Stimulated activated CD4-positive, alpha-beta T cell treated with anti-CD3 and anti-CD28 coated beads, Interleukin-12 subunit alpha, Interleukin-12 subunit beta, amount 100 ng/mL, for 4 hours (primary cell): ENCODE measurements at places on chromosomes 13 and 19.
A peak's percentile ranks its signal among the peaks of the same experiment; 100 is the strongest.

DNA sequence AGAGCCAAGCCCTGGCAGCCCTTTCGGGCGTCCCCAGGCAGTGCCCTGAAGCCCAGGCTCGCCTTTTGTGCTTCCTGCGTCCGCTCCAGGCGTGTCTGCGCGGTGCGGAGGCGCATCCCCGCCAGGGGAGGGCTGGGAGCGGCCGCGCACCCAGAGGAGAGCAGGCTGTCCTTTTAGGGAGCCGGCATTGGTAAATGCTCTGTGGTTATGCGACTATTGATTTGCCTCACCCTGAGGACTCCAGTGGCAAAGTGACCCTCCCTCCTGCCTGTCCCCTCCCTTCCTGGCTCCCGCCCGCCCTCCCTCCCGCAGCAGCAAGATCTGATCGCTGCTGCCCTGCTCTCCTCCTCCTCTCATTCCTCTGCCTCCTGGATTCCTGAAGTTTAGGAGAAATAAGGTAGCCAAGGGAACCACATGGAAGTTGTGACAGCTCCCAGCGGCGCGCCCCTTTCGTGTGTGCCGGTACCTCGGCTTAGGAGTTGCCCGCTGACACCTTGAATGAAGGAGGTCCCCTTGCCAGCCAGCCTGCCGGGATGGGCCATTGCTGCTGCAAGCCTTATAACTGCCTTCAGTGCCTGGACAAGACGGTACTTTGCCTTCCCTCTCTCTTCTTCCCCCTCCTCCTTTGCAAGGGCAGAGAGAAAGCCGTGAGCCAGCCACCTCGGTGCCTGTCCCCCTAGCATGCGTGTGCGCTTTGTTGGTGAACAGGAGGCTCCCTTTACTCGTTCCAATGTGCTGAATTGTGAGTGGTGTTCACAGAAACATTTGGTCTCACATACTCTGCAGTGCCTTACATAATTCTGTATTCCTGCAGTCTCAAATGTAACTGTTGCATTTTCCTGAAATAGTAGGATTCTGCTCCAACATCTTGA, 166.9 kb downstream of the SLC7A1 start:
- DNase-seq = no peak

- no peak for DNase-seq
Measured at GRCh38 chr13:45940061-45940460, 88.5 kb upstream of the SIAH3 start.

GRCh38 chr13:36629057-36629385, 44.8 kb upstream of the SERTM1 start:
- no peak for DNase-seq

DNA sequence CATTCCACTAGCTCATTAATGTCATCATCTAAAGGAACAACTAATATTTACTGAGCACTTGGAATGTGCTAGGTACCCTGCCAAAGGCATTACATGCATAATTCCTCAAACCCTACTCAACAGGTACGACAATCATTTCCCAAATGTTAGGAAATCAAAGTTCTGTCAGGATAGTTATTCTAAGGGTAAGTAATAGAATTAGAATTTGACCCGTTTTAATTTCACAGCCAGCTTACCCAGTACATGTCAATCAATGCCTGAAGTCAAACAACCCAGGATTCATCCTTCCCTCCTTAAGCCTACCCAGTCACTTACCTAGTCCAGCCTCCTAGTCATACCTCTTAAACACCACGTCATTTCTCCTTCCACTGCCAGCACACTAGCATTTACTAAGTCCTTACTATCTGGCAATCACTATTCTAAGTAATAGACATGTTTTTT, 2.4 kb downstream of the LNX2 start:
- no peak for DNase-seq

GRCh38 chr13:30848332-30849027, 57.6 kb upstream of the MEDAG start:
- no peak for DNase-seq

- no peak for DNase-seq
Measured at GRCh38 chr19:13337181-13337580, 169.1 kb downstream of the CACNA1A start.

DNA sequence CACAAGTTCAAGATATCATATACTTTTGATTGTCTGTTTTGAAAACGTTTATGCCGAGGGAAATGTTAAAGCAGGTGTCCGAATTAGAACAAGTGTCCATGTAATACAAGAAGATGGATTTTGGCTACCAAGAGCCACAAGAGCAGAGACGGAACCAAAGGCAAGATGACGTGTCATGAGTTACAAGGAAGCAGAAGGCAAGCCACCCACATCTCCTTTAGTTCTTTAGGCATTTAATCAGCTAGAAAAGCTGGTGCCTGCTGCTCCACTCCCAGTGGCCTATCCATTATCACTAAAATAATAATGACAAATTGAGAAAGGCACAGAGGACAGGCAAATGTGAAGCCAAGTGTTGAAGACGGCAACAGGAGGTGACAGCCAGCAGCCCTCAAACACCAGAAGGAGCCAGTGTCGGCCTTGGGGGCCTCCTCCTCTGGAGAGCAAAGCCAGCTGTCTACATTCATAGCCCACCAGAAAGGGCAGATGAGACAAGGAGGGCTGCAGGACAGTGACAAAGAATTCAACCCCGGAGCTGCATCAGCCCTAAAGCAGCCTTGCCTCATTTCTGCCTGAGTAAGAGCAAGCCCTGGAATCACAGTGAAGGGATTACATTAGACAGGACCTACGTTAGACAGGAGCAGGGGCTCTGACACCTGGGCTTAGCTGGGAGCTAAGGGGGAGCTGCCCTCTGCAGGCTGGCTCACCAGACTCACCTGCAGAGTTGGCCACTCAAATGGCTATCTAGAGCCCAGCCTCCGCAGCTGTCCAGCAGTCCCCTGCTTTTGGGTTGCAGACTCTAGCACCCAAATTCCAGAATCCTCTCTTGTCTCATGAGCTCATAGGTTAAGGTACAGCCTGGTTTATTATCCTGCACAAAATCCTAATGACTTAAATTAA, 569.9 kb downstream of the UQCRFS1 start:
- no peak for DNase-seq

GRCh38 chr13:37144661-37145060, 39.2 kb upstream of the CSNK1A1L start:
- DNase-seq = no peak

GRCh38 chr19:46296722-46297461, at the start of gene HIF3A:
HIF3A (plus strand) TSS chr19:46297042; CDS start chr19:46297077, 35 bp downstream.
- no peak for DNase-seq

DNA sequence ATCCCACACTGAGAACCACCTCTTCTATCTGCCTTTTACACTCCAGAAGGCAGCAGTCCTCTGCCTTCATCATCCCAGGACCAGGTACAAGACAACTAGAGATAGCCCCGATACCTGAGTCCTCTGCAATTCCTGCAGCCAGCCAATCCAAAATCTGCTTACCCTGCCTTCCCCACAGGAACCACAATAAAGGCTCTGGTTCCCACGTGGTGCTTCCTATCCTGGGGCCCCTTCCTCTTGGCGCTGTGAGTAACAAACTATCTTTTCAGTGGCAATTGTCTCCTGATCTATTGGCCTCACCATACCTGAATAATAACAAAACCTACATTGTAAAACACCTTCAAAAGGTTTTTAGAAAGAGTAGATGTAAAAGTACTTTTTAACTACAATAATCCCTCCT, 63.1 kb downstream of the ZDHHC20 start:
- DNase-seq = no peak

DNA sequence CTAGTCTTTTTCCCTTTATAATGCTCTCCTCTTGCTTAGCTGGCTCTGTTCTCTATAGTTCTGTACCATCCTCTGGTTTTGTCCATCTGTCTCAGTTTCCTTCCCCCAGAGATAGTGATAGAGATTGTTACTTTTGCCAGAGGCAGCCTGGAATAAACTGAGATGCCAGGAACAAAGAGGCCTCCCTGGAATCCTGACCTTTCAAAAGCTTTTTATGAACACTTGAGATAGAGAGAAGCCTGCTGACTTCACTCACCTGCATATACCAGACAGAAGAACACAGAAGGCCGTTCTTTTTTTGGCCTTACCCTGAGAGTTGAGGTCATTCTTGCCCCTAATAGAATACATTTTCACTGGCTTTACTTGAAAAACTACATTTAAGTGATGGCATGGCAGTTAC, 150.2 kb downstream of the LHFPL6 start:
- no peak for DNase-seq

DNA sequence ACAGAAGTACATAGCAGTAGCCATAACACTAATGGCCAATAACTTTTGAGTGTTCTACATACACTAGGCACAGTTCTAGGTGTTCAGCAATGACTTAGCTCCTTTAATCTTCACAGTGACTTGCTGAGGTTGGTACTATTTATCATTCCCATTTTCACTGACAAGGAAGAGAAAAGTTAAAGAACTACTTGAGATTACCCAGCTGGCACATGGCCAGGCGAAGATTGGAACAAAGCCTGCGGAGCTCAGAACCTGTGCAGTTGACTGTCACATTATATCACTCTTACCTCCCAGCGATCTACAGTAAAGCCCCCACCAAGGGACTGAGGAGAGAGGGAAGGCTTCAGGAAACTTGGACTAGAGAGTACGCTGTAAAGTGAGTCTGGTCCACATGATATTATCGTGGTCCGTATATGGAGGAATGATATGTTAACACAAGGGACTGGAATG, 42.4 kb upstream of the WDFY2 start:
- DNase-seq = no peak

- no peak for DNase-seq
Measured at GRCh38 chr13:41942462-41943094, 18.3 kb downstream of the VWA8 start.

DNA sequence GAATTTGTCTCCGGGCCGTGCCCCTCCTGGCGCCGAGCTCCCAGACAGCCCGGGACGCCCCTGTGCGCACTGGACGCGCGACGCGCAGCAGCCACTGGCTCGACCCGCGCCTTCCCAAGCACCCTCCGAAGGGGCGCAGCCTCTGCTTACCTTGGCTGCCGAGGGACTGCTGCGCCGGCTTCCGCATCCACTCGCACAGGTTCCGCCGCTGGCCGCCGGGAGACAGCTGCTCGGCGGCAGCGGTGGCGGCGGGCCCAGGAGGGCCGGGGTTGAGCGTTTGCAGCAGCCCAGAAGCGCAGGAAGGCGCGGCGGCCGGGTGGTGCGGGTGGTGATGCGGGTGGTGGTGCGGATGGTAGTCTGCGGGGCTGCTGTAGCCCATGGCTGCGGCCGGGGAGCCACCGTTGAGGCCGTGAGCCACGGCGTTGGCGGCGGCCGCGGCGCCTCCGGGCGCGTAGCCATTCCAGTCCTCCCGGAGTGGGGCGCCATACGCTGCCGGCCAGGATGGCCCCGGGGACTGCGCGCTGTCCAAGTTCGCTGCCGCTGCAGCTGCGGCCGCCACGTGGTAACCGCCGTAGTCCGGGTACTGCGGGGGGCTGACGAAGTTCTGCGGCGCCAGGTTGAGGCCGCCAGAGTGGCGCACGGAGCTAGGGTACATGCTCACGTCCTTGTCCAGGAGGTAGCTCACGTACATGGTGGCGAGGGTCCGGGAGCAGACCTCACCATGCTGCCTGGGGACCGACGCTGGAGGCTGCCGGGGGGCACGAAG, 616 bp downstream of the CDX2 start:
- no peak for DNase-seq

DNA sequence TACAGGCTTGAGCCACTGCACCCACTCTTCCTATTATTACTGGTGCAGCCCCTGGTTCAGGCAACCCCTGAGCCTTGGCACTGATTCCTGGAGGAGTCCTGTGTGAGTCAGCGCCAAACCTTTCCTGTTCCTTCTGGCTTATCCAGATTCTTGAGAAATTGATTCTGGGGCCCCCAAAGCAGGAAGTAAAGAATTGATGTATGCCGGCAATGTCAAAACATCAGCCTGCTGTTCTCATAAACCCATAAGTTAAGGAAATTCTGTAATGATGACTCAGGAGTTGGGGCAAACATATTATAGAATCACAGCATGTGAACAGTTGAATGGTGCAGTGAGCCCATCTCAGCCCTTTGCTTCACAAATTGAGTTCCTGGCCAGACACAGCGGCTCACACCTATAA, 1.4 kb upstream of the OR7G3 start:
- no peak for DNase-seq

DNA sequence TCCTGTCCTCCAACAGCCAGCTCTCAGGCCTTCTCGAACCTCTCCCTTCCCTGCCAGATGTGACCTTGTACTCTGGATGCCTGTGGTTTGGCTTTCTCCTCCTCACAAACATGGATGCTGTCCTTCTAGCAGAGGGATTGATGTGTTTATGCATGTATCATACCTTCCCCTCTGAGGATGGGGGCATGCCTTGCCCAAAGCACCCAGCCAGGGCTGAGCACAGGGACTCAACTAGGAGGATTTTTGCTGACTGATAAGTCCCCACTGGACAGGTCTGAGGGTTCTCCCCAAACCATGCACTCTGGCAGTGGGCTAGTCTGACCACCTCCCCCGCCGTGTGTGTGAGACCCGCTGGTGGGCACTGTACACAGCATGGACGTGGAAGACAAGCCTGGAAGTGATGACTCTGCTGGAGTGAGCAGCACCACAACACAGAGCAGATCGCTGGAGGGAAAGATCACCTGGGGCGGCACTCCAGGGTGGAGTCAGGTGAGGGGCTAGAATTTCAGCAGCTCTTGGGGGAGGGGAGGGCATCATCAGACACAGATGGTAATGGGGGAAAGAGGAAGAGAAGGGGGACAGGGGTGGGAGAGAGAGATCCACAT, 360.3 kb upstream of the ZNF507 start:
- DNase-seq = no peak

GRCh38 chr13:20952838-20953237, 50.3 kb upstream of the XPO4 start:
- no peak for DNase-seq

GRCh38 chr13:67147342-67148133, 82.6 kb downstream of the PCDH9 start:
- no peak for DNase-seq

GRCh38 chr19:1363599-1363998, 20.1 kb upstream of the NDUFS7 start:
- DNase-seq = no peak

GRCh38 chr13:92806215-92806614, 420.4 kb upstream of the GPC6 start:
- DNase-seq = no peak

- DNase-seq = peak; percentile 54
Measured at GRCh38 chr19:36009220-36009619, 607 bp upstream of the SYNE4 start.

GRCh38 chr13:82698941-82699340, 1183.3 kb downstream of the SLITRK1 start:
- DNase-seq = no peak

DNA sequence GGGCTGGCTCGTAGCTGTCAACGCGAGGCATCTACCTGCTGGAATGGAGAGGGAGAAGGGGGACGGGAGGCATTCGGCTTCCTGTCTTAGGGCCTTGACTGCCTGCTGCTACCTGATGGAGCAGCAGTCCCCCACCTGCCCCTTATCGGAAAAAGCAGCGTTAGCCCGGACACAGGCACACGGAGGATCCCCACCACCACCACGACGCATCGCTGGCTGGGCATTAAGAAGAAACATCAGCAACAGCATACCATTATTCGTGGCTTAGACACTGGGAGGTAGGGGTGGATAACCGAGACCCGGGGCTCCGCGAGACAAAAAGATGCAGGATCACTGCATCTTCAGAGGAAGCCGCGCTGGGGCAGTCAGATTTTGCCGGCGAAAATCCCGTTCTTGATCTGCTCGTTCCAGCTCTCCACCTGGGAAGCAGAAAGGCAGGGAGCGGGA, 1.1 kb downstream of the COX6B2 start:
- no peak for DNase-seq
